ENCODE measurements at places on chromosomes 1 and 21.

- no peak for DNase-seq
Observed at GRCh38 chr1:170225781-170226530, 80.2 kb downstream of the NTMT2 start.

DNA sequence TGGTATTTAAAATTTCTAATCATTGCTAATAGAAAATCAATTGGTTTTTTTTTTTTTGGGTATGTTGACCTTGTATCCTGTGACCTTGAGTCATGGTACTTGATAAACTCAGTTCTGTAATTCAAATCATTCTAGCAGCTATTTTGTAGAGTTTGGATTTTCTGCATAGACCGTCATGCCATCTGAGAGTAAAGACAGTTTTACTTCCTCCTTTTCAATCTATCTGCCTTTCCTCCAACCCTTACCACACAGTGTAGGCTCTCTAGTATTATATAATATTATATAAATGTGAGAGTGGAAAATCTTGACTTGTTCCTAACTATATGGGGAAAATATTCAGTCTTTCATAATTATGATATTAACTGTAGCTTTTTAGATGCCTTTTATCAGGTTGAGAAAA is 7.0 kb downstream of the TDRD5 start:
- DNase-seq: no peak

DNA sequence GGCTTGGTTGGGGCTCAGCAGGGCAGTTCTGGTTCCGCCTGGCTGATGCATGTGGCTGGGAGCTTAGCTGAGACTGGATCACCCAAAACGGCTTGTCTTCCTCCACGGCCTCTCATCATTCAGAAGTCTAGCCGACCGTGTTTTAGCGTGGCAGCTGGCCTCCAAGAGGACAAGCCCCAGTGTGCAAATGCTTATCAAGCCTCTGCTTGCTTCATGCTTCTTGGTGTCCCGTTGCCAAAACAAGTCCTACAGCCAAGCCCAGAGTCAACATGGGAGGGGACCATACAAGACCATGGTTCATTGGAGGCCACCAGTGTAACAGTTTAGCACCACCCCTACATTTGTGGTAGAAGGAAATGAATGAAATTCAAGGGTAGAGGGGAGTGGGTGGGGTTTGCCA is 10.5 kb upstream of the KDF1 start:
- no peak for DNase-seq

GRCh38 chr1:4095433-4095971 is 195.4 kb upstream of the C1orf174 start:
- DNase-seq: no peak

- no peak for DNase-seq
Observed at GRCh38 chr1:52056937-52057231, 789 bp downstream of the BTF3L4 start.
